GM06990 (cell line): ENCODE measurements at places on chromosomes 3 and 15.

DNA sequence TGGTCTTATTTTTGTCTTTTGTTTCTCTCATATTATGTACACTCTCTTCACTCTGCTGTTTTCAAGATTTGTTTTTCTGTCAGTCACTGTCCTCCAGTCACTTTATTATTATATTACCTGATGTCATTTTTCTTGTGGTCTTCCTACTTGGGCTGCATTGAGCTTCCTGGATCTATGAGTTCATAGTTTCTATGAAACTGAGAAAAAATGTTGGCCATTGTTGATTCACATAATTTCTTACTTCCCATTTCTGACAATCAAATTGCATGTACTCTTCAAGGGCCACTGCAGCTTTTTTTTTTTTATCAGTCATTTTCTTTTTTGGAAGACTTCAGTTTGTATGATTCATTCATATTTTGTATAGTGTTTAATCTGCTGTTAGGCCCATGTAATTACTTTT, 1180.6 kb upstream of the GBE1 start:
- DNase-seq = no peak

- no peak for DNase-seq
Observed at GRCh38 chr3:141808586-141808985, 45.4 kb downstream of the GRK7 start.

GRCh38 chr15:74420193-74420905, 13.4 kb downstream of the SEMA7A start:
- DNase-seq = no peak

DNA sequence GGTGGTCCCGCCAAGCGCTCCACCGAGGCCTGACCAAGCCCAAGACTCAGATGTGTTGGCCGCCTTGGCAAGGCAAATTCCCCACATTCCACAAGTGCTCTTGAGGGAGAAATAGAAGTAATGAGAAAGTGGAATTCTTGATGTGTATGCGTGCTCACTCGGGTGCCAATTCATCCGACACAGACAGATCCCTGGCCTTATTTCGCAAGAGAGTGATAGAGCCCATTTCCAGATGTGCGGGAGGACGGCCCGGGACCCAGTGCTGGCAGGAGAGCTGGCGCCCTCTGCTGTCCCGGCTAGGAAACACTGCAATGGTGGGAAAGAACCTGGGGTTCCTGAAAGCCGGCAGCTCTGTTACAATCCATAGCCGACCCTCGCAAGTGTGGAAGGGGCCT, 76.0 kb downstream of the HMG20A start:
- peak; percentile 38 for DNase-seq

DNA sequence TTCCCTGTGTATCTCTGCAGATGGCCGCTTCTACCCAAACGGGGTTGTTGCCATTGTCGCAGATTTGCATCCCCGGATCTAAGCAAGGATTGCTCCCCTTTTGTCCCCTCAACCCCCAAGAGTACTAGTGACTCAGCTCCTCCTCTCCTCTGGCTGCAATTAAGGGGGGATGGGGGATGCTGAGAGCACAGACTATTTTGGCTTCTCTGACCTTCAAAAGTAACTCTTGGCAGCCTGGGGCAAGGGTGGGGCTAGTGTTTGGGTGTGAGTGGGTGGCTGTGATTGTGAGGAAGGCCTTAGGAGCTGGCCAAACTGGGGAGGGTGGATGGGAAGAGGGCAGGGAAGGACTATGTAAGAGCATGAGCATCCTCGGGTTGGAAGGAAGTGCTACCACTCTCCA, 1.2 kb upstream of the MAP1A start:
- no peak for DNase-seq

- no peak for DNase-seq
Observed at GRCh38 chr3:59963676-59964075, 913.9 kb upstream of the CFAP20DC start.

DNA sequence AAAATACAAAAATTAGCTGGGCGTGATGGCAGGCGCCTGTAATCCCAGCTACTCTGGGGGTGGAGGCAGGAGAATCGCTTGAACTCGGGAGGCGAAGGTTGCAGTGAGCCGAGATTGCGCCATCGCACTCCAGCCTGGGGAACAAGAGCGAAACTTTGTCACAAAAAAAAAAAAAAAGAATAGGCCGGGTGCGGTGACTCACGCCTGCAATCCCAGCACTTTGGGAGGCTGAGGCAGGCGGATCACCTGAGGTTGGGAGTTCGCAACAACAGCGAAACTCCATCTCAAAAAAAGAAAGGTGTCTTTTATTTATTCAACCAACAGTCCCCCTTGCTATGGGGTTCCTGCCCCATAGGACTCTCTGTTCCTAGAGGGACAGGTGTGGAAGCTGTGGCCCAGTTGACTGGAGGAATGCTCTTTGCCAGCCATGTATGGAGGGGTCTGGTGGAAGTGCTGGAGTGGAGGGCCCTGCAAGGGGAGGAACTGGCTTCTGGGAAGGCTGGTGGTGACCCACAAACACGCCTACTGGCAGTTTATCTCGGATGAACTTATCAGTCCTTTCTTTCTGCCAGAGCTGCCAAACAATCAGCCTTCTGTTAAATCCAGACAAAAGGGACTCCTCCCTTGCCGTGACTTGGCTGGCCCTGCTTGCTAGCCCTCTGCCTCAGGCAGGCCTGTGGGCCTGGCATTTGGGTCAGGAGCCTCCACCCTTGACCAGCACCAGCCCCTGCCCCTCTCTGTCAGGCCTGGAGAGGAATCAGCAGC, 4.6 kb upstream of the DAG1 start:
- DNase-seq = no peak

GRCh38 chr15:42021593-42021992, 751 bp upstream of the PLA2G4E start:
- DNase-seq = no peak

DNA sequence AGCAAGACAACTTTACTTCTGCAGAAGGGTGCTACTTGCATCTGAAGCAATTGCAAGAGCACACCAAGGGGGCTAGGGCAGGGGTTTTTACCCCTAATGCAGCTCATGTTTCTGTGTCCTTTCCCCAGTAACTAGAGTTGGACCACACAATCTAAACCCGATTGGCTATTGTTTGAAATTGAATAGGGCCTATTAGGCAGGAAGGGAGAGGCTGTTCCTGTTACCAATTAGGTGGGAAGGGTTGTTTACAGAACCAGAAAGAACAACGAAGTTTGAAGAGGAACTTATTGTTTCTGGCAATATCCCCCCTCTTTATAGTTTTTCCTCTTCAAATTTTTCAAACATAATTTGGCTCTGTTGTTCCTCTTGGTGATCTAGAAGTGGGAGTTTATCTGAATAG, 85.5 kb downstream of the CHCHD4 start:
- no peak for DNase-seq

DNA sequence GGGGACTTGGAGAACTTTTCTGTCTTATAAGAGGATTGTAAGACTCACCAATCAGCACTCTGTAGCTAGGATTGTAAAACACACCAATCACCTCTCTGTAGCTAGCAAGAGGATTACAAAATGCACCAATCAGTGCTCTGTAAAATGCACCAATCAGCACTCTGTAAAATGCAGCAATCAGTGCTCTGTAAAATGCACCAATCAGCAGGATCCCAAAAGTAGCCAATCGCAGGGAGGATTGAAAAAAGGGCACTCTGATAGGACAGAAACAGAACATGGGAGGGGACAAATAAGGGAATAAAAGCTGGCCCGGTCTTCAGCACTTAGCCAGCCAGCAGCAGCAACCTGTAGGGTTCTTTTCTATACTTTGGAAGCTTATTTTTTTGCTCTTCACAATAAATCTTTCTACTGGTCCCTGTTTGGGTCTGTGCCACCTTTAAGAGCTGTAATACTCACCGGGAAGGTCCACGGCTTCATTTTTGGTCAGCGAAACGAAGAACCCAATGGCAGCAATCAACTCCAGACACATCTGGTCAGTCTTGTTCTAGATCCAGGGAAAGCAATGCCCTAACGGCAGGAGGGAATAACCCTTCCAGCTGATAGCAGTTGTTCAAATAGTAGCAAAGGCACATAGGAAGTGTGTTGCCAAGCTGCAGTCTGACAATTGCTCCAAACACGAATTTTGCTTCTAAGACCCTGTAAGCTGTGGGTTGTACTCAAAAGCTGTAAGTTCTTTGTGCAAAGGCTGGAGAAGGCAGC, 135.6 kb downstream of the TJP1 start:
- DNase-seq = no peak

- no peak for DNase-seq
Observed at GRCh38 chr3:23304424-23304823, 101.3 kb downstream of the UBE2E2 start.

DNA sequence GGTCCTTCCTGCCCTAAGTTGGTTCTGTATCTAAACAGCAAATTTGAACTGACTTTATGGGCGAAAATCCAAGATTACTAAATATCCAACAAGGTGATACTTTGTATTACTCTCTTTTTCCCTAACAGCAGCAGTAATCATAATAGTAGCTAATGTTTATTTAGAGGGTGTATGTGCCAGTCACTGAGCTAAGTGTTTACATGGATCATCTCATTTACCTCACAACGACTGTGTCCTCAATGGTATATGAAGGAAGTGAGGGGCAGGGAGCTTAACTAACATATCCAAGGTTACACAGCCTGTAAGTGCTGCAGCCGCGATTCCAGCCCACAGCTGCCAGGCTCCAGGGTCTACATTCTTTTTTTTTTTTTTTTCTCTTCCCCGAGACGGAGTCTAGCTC, 10.3 kb upstream of the LRRC34 start:
- no peak for DNase-seq

DNA sequence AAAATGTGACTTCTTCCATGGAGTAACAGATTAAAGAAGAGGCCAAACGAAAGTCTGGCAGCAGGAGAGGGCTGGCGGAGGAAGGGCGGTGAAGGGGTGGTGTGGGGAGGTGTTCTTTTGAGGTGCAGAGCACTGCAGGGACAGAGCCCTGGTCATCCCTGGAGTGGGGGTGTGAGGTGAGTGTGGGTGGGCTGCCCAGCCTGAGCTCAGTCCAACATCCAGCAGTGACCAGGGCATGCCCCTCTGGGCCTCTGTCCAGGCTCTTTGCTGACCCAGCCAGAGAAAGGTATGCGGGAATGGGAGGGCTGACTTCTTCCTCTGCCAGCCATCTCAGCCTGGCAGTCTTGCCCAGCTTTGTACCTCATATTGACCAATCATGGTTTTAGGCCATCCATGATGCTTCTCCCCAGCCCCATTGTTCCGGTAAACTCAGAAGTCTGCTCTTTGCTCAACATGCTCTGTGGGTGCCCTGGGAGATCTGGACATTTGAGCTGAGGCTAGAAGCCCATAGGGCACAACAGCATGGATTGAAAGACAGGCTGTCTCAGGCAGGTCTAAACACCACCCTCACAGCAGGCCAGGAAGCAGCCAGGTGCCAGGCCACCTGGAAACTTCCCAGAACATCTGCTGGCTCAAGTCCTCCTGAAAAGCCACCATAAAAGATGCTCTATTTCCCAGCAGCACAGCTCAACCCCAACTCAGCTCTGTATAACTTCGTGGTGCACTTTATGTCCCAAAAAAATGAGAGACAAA, 25.9 kb upstream of the CXCR6 start:
- DNase-seq = no peak

GRCh38 chr15:74336061-74337005, 31.1 kb downstream of the CYP11A1 start:
- no peak for DNase-seq

DNA sequence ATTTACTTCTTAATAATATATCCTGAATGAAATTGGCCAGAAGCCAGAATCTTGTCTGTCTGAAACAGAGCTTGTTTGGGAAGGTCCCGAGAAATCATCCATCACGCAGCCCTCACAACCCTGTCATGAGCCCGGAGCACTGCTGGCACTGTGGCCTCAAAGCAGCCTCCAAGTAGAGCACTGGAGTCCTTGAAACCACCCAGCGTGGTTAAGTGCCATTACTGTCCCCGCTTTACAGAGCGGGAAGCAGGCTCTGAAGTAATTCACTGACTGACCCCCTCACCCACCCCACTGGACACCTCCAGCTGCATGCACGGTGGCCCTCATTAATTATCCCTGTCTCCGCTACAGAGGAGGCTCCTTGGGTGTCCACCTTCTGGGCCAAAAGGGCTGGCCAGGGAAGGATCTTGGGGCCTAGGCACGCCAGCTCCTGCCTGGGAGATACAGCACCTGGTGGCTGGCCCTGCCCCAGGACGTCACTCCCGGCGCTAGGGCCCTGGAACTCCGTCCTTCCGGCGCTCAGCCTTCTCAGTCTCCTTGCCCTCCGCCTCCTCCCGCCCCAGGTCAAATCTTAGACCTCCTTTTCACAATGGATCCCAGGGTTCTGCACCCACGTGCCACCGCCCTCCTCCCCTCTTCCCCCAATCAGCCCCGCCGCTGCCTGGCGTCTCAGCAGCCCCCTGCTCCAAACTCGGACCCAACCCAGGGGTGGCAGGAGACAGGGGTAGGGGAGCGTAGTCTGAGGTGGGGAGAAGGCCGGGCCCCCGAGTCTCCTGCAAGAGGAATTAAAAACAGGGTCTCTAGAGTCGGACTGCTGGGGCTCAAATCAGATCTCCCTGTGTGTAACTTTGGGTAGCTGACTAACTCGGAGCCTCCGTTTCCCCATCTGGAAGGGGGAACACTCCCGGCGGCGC, 1.1 kb downstream of the TKT start:
- DNase-seq = peak; percentile 74

DNA sequence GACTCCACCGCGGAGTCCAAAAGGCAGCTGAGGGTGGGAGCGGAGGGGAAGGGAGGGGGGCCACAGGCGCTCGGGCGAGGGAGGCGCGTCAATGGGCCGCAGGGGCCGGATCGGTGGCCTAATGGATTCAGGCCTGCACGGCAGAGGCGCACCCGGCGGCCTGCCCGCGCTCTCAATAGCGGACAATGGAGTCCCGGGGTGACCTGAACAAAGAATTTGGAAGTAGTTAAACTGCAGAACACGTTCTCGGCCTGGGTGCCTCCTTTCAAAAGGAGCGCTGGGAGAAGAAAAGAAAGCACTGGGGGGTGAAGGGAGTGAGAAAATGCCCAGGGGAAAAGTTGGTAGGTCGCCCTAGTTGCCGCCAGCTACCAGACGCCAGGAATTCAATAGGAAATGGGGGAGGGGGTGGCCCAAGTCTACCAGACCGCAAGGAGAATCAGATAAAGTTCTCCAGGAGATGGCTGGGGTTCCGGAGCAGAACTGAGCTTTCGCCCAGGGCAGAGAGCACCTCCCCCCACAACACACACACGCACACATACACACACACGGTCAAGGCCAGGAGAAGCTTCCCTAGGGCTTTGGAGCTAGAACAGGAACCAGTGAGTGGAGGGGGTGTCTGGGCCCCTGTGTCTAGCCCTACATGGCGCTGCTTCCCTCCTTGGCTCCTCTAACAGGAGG, 25.8 kb upstream of the POLG start:
- DNase-seq = no peak

DNA sequence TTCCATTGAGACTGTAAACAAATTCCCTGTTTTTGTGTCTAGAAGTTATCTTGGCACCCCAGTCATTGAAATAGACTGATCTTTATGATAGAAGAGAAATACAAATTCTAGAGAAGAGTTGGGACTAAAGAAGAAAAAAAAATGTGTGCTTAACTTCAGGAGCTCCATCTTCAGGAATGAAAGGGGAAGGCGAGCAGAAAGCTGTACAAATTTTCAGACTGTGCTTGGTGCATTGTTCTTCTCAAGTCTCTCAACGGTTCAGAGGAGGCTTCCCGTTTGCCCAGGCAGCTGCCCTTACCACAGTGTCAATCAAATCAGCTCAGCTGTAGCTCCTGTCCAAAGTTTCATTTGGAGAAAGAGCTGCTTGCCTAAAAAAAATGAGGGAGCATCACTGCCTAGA, 41.7 kb downstream of the OXSM start:
- DNase-seq = no peak
